T-cell (primary cell): ENCODE measurements at places on chromosomes 16 and 17.
A peak's percentile ranks its signal among the peaks of the same experiment; 100 is the strongest.

GRCh38 chr17:80118601-80119270, 17.4 kb downstream of the GAA start:
- no peak for DNase-seq

DNA sequence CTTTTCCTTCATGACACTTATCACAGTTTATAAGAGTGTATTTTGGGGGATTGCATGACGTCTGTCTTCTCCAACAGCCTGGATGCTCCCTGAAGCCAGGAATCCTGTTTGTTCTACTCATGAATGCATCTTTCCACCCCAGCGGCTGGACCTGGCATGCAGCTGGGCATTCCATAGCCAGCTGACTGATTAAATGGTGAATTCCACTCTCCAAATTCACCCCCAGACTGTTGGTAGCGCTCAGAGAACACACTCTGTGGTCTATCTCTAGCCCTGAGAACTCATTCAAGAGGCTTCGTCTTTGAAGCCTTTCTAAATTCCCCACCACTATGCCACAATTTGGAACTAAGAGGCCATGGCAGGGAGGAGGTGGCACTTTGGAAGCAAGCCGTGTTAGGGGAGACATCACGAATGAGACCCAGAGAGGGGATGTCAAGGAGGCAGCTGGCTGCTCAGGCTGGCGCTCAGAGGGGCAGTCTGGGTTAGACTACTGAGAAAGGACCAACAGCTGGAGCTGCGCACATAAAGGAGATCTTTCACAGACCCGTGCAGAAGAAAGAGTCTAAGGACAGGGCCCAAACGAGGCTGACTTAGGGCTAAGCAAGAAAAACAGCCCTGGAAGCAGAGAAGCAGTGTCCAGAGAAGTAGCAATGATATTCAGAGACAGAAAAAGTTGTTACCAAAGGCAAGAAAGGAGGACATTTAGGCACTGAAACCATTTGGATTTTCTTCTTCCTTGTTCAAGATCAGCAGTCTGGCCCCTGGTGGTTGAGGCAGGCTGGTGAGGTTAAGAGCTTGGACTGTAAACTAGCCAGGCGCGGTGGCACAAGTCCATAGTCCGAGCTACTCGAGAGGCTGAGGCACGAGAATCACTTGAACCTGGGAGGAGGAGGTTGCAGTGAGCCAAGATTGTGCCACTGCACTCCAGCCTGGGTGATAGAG, 42.4 kb upstream of the ZNF629 start:
- DNase-seq = no peak

DNA sequence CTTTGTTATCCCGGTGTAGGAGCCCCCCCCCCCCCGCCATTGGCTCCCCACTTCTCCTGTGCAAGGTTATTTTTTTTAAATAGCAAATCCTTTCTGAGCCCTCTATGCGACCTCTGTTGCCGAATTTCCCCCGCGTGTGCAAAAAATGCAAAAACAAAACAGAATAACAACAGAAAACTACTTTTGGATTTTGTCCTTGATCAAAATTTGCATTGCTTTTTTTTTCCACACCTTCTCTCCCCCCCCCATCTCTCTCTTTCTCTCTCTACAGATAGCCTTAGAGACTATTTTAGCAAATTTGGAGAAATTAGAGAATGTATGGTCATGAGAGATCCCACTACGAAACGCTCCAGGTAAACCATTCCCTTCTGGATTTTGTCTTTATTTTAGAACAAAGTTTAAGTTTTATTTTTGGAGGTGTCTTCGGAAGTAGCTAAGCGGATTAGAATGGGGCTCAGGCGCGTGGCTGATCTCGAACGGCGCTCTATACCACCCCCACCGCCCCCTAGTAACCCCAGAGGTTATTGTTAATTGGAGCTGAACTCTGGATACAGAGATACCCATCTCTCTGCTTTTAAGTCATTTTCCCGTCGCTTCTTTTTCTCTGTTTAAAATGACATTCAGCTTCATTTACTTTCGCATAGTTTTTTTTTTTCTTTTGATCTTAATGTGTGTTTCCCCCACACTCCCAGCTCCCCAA, 1.0 kb downstream of the MSI2 start:
- DNase-seq = peak; percentile 14

- no peak for DNase-seq
These were observed 15.5 kb upstream of the MMD start for GRCh38 chr17:55437159-55437605.

DNA sequence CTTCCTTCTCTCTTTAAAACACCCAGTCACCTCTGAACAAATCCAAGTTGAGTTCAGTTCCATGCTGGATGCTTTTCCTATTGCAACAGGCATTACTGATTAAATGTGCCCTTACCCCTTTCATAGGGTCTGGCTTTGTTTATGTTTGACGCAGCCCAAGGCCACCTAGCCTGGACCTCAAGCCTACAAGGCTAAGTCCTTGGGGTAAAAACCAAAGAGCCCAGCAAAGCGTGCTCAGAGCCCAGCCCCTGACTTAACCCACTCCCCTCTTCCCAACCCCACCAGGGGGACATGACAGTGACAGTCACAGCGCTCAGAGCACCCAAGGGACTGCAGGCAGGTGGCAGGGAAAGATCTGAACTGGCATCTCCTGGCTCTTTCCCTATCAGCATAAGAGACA, 200.6 kb downstream of the XYLT1 start:
- DNase-seq = no peak

- no peak for DNase-seq
These were observed 26.5 kb upstream of the MTSS2 start for GRCh38 chr16:70712359-70712758.

GRCh38 chr16:89406277-89406888, 84.0 kb downstream of the ANKRD11 start:
- no peak for DNase-seq
